ENCODE measurements at places on chromosomes 11 and 22.
A peak's percentile ranks its signal among the peaks of the same experiment; 100 is the strongest.

DNA sequence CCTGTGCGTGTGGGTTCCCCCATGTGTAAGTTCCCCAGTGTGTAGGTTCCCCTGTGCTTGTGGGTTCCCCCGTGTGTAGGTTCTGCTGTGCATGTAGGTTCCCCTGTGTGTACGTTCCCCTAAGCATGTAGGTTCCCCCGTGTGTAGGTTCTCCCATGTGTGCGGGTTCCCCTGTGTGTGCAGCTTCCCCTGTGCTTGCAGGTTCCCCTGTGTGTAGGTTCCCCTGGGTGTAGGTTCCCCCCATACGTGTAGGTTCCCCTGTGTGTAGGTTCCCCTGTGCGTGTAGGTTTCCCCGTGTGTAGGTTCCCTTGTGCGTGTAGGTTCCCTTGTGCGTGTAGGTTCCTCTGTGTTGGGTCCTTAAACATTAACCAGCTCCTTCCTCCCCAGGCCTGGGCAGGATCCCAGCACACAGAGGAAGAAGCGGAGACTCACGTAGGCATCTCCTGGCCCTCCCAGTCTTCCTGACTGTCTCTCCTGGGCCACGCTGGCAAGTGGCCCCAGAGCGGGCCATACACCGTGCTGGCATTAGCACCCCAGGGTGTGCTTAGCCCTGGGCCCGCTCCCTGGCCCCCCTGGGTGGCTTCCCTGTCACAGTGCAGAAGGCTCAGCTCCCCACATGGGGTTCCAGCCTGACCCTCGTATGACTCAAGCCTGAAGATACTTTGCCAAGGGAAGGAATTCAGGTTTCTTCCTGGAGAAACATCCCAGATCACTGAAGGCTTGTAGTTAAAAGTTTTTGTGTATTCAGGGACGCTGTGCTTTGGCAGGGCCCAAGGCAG is 2.8 kb upstream of the GRAMD4 start:
- no peak for DNase-seq

GRCh38 chr11:114031246-114031966 is 28.1 kb upstream of the ZBTB16 start:
- DNase-seq: no peak

GRCh38 chr11:116510886-116511650 is 261.7 kb downstream of the BUD13 start:
- DNase-seq: no peak

GRCh38 chr11:15059132-15059915 is 14.1 kb upstream of the CALCB start:
- no peak for DNase-seq

DNA sequence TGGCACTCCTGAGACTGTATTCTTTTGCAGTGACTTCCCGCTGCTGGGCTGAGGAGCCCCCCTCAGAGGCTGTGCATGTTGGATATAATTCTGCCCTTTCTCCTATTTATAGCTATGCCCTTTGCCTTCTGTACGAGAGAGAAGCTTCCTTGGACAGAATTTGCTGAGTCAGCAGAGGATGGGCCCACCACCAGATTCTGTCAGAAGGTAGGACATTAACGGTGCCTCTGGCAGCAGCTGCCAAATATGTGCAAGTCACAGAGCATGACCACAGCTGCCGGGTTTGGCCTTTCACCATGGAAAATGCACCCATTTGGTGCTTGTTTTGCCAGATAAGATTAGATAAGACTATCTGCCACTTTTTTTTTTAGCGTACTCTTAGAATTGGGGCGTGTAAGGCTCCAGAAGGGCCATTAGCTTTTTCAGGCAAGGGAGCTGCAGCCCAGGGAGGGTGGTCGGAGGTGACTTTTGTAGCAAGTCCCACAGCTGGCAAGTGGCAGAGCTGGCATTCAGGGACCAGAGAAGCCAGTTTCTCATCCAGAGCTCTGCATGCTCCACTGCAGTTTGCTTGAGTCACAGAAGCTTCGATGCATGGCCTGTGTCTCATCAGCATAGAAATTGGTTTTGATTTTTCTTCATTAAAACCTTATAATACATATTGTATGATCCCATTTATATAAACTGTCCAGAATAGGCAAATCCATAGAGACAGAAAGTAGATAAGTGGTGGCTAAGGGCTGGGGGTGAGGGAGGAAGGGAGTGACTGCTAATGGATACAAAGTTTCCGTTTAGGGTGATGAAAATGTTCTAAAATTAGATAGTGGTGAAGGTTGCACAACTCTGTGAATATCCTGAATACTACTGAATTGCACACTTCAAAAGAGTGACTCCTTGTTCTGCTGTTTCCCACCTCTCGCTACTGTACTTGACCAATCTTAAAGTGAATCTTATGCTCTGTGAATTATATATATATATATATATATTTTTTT is 15.8 kb downstream of the UPB1 start:
- no peak for DNase-seq

DNA sequence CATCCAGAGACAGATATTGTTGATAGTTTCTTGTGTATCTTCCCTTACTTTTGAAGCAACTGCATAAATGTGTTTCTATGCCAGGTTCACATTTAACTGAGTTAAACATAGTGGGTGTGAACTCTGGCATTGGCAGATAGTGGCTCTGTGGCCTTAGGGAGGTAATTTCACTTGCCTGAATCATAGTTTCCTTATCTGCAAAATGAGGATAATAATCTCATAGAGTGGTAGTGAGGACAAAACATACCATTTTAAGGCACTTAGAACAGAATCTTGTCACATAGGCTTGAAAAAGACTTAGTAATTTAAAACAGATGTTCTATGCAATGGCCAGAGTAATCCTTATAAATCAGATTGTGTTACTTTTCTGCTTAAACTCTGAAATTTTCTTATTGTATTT is 56.4 kb upstream of the SYN3 start:
- DNase-seq: no peak

- no peak for DNase-seq
Observed at GRCh38 chr22:23898006-23898974, 4.1 kb downstream of the MIF start.

- no peak for DNase-seq
Observed at GRCh38 chr11:30333405-30333804, 10.5 kb downstream of the ARL14EP start.

DNA sequence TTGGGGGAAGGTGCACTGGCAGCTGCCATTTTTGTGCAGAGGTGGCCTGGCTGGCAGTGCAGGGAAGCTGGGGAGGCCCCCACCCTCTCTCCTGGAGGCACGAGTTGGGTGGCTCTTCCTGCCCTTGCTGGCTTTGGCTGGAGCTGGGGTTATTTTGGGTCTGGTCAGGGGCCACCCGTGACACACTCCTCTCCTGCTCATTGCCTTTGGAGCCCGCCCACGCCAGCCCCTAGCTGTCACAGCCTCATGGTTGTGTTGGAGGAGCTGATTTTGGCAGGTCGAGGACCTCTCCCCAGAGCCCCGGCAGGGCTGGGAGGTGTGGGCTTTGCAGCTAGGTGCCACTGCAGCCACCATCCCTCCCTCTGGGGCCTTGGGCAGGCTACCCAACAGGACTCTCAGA is 21.5 kb downstream of the FBLN1 start:
- no peak for DNase-seq

- peak; percentile 17 for DNase-seq
Observed at GRCh38 chr11:2887515-2888195, 2.1 kb upstream of the CDKN1C start.

- DNase-seq: no peak
Observed at GRCh38 chr11:46588131-46588530, 5.7 kb downstream of the AMBRA1 start.

DNA sequence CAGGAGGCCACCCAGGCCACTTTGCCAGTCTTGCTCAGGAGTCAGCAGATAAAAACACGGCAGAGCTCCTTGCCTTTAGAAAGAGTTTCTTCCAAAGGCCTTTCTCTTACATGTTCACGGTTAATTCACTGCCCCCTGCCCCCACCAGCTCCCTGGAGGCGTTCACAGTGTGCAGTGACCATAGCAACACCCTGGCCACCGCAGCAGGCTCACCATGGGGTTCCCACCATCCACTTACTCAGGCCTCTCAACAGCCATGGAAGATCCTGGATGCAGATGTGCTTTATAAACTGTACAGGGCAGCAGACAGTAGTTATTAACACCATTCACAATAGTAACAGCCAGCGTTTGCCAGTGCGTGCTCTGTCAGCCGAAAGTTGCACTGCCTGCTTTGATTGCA is 10.6 kb upstream of the MYO7A start:
- peak; percentile 92 for DNase-seq

GRCh38 chr11:5348551-5349194 is 2.6 kb upstream of the OR51B6 start:
- no peak for DNase-seq

GRCh38 chr22:42160830-42161696 is 30.5 kb upstream of the CYP2D6 start:
- no peak for DNase-seq

DNA sequence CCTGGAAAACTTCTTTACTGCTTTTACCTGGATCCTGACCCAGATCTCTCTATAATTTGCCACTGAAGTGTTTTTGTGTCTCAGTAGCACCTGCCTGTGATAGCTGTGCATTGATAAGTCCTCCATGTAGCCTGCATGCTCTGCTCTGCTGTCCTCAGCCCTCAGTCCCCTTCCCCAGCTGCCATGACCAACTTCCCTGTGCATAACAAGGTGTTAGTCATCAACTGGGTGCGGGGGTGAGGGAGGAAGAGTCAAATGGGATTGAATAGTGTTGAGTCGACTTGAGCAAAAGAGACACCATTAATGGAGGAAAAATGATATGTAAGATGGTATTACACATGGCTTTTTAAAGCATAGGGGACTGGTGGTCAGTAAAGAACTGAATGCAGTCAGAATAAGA is 92.2 kb upstream of the PLET1 start:
- no peak for DNase-seq

GRCh38 chr22:19361501-19362103 is 69.9 kb downstream of the HIRA start:
- DNase-seq: no peak

- DNase-seq: no peak
Observed at GRCh38 chr11:83191491-83191890, 2.0 kb upstream of the ANKRD42 start.

- DNase-seq: no peak
Observed at GRCh38 chr11:117647872-117648271, 149.1 kb downstream of the DSCAML1 start.

- no peak for DNase-seq
Observed at GRCh38 chr11:74687237-74688023, 43.8 kb downstream of the CHRDL2 start.

- no peak for DNase-seq
Observed at GRCh38 chr11:24516638-24517037, 19.8 kb downstream of the LUZP2 start.

GRCh38 chr22:22161924-22162851 is 82.4 kb upstream of the VPREB1 start:
- no peak for DNase-seq
